ENCODE measurements at places on chromosomes 12 and 14.

DNA sequence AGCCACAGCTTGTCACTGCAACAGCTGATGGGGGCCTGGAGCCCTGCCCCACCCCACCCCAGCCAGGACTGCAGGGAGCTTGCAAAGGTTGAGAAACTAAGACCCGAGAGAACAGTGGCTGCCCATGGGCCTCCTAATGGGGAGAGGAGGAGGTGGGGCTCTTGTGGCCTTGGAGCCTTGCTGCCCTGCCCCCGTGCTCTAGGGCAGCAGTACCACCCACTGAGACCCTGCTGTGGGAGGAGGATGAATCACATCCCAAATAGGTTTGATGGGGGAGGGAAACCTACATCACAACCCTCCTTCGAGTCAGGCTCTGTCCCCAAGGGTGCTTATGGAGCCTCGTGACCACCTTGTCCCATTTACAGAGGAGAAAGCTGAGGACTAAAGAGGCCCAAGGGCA, 15.9 kb downstream of the HHIPL1 start:
- no peak for DNase-seq

GRCh38 chr12:88733008-88733407, 152.7 kb upstream of the KITLG start:
- DNase-seq = no peak

DNA sequence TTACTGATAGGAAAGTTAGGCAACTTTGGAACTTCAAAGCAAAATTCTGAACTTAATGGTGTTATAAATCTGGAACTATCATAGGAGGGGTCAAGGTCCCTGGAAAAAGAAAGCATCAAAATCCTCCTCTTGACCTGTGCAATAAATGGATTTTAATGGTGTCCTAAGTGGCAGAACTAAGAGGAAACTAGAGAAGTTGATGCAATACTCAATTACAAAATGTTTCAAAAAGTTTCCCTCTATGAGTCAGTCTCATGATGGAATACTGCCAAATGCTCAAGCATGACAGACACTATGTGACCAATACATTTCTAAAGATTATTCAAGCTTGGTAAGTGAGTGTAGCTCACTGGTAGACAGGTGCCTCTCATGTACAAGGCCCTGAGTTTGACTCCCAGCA, 47.7 kb upstream of the ERGIC2 start:
- no peak for DNase-seq

DNA sequence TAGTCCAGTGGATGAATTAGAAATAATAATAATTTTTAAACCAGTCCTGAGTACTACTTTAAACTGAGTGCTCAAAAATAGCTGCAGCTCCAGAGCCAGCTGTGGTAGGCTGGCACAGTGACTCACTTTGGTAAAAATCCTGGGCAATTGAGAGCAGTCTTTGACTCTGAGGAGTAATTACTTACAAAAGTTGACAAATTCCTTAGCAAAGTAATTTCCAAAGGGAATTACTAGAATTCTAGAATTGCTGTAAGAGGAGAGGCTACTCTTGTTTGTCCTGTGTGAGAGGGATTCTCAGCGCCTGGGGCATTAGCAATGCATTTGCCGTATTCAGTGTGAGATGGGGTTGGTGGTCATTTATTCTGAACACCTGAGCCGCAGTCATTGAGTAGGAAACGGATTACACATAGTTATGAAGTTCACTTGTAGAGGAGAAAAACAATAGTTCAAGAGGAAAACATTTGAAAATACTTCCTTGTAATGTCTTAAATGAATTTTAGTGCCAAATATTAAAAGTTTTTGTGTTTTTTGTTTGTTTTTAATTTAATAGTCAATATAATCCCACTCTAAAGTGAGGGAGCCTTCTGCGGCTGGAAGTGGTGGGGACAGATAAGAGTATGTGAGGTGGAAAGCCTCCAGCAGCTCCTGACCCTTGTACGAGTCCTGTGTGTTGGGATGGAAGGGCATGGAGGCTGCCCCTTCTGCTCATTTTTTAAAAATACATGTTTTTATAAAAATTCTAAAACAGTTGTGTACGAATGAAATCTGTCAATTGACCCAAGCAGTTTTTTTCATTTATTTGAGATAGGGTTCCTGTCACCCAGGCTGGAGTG, 41.9 kb downstream of the EID3 start:
- no peak for DNase-seq

DNA sequence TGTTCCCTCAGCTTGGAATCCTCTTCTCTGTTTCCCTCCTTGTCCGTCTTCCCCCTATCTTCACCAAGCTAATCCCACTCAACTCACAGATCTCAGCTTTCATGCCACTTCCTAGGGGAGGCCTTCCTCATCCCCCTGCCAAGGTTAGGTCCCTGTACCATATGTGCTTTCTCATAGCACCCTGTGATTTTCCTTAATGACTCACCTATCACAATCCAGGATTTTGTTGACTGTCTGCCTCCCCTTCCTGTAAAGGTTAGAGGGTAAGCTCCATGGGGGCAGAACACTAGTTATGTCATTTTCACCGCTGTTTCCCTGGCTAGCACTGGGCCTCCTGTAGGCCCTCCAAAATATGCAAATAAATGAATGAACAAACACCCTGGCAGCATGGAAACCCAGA, 57.6 kb downstream of the CRADD start:
- no peak for DNase-seq

DNA sequence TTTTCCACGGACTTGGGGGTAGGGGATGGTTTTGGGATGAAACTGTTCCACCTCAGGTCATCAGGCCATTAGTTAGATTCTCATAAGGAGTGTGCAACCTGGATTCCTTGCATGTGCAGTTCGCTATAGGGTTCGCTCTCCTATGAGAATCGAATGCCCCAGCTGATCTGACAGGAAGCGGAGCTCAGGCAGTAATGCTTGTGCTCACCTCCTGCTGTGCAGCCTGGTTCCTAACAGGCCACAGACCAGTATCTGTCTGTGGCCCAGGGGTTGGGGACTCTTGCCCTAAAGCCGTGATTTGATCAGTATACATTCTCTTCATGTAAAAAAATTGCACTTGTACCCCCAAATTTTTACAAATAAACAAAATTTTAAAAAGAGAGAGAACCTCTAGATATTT, 219.4 kb upstream of the CPNE8 start:
- no peak for DNase-seq

- no peak for DNase-seq
Measured at GRCh38 chr12:82942991-82943401, 256.3 kb downstream of the TMTC2 start.

- DNase-seq = no peak
Measured at GRCh38 chr12:131806674-131807073, 21.5 kb upstream of the MMP17 start.

- DNase-seq = no peak
Measured at GRCh38 chr14:80570930-80571298, 359.6 kb upstream of the DIO2 start.

DNA sequence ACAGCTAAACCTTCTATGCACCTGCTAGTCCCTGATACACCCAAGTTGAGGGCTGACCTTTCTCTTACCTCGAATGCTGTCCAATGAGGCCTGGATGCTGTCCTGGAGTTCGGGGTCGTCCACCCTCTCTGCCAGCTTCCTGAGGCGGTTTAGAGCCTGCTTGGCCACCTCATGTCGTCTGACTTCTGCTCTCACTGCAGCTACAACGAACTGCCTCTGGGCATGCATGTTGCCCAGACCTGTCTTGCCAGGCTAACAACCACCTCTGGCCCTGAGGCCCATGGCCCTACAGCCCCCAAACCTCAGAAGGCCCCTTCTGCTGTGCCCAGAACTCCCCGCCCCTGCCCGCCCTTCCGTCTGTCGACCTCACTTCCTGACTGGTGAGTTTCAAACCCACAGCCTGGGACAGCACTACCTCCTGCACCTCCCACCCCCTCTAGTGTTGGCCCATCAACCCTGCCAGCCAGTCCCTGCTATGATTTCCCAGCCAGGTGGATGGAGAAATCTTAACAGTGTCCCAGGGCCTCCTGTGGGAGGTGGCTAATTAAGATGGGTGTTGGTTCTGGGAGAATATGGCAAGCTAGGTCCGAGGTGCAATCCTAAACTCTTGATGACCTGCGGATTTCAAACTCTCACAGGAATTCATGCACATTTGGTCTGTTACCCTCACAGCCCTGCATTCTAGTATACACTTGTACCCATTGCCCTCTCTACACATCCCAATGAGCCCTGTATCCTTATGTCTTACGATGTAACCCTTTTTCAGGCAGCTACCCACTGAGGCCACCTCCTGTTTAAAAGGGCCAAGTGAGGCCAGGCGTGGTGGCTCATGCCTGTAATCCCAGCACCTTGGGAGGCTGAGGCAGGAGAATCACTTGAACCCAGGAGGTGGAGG, 2.7 kb upstream of the TSPAN31 start:
- no peak for DNase-seq

DNA sequence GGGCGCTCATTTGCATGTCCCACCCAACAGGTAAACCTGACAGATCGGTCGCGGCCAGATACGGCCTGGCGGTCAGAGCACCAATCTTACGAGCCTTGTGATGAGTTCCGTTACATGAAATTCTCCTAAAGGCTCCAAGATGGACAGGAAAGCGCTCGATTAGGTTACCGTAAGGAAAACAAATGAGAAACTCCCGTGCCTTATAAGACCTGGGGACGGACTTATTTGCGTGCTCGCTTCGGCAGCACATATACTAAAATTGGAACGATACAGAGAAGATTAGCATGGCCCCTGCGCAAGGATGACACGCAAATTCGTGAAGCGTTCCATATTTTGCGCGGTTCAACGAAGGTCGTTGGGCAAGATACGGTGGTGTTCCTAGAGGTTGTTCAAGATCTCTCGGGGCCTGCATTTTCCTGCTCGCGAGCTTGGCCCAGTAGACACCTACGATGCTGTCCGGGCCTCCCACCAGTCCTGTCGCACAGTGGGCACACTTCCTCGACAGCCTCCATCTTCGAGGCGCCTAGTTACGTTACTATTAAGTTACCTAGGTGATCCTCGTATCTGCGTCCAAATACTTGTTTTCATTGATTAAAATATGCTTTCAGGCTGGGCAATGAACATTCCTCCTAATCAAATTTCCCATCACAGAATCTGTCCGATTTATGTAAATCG, at the start of gene RNU6-7:
Gene RNU6-7 (plus strand): TSS at position 230 of the 675 bp plus-strand sequence.
- DNase-seq = peak; percentile 60

GRCh38 chr12:68352067-68352466, 19.9 kb upstream of the MDM1 start:
- no peak for DNase-seq

GRCh38 chr14:35028435-35028834, 17.6 kb upstream of the FAM177A1 start:
- DNase-seq = no peak

DNA sequence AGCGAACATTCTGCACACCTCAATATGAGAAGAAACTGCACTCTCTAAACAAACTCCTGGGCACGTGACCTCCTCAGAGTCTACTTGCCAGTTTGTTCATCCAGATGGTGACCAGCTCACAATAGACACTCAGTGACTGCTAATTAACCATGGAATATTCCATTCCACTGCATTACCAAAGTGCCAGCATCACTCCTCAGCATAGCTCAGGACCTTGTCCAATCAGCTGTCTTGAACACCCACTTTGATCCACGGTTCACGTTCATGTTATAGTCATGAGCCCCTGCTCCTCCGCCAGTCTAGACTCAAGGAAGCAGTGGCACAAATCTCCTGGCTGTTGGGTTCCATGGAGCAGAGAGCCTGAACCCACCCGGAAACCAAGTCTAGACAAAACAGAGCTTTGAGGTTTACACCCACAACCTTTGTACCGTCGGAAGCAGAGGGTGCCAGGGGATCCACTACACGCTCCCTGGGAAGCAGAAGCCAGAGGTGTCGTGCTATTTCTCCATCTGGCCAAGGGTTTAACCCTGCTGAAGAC, 285.3 kb downstream of the ZFP36L1 start:
- no peak for DNase-seq

GRCh38 chr12:85138833-85139232, 102.7 kb downstream of the LRRIQ1 start:
- DNase-seq = no peak
